A549 treated with RU486 at 1 μM for 4 hours (cell line): ENCODE measurements at places on chromosomes 13 and 19. TPM values are rescaled to one million over a fixed set of nuclear protein-coding genes. Genes with fewer than 3 reads are reported as not detected.

GPR183 gene
- total RNA-seq, result not detected in 5 replicates

PLEKHF1 gene
- total RNA-seq, result 6.9 to 11.3 TPM (median 9.5 TPM) in 5 replicates

ZNF878 gene
- total RNA-seq, result not detected in 5 replicates

ZNF730 gene
- total RNA-seq, result not detected in 5 replicates

TARM1 gene
- not detected in 5 replicates for total RNA-seq

HSPB6 gene
- total RNA-seq, result 0.10 to 0.30 TPM (median 0.24 TPM) in 5 replicates

SBSN gene
- total RNA-seq, result 2.0 to 3.9 TPM (median 2.9 TPM) in 5 replicates

RAD23A gene
- 68.9 to 85.3 TPM (median 84.8 TPM) in 5 replicates for total RNA-seq

SRRM5 gene
- 0.67 to 1.0 TPM (median 0.78 TPM) in 5 replicates for total RNA-seq

ZNF565 gene
- 3.7 to 4.9 TPM (median 4.2 TPM) in 5 replicates for total RNA-seq

CFD gene
- 9.2 to 23.6 TPM (median 21.2 TPM) in 5 replicates for total RNA-seq

ZFP14 gene
- total RNA-seq, result 2.2 to 3.1 TPM (median 2.3 TPM) in 5 replicates

IFNL1 gene
- 0.23 to 0.28 TPM in 2 of 5 replicates, not detected in the others for total RNA-seq

SIGLEC8 gene
- not detected in 5 replicates for total RNA-seq

NKPD1 gene
- 0.08 to 0.13 TPM (median 0.08 TPM) in 5 replicates for total RNA-seq

ZNF136 gene
- 1.4 to 2.5 TPM (median 1.6 TPM) in 5 replicates for total RNA-seq

RGS9BP gene
- total RNA-seq, result 0.37 to 0.54 TPM (median 0.47 TPM) in 5 replicates

UBA52 gene
- total RNA-seq, result 1,017 to 1,354 TPM (median 1,138 TPM) in 5 replicates
